ENCODE measurements at places on chromosomes 5 and 9. TPM values are rescaled to one million over a fixed set of nuclear protein-coding genes. Genes with fewer than 3 reads are reported as not detected.

DNA sequence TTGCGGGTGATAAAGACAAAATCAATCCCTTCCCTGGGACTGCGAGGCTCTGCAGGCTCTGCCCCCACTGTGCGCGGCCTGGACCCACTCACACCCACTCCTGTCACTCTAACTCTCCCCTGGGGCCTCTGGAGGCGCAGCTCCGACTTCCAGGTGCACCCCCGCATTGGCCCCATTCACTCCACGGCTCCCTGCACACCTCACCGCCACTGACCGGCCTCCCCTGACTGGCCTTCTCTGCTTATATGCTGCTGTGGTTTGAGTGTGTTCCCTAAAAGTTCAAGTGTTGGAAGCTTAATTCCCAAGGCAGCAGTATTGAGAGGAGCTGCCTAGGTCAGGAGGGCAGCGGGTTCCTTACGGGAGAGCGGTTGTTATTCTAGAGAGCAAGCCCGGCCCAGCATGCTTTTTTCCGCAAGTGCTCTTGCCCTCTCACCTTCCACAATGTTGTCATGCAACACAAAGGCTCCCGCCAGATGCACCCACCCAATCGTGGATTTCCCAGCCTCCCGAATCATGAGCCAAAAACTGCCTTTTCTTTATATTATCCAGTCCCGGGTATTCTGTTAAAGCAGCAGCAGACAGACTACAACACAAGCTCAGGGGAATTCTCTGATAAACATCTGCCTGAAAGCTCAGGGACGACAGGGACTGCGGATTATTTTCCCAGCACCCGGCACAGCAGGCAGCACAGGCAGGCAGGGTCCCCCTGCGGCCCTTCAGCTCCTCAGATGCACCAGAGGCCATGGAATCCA is 73.5 kb upstream of the LRRTM2 start:
- no peak for ATAC-seq
- no peak overlapping the region for H3K4me3 ChIP-seq
- no peaks in the 10 kb centered on the region for H3K27me3 ChIP-seq

- H3K4me3 ChIP-seq: peak within 1 kb of the TSS; percentile 90
- peak within 1 kb of the TSS; percentile 91 for H3K27ac ChIP-seq
- H3K36me3 ChIP-seq: no peaks in the 10 kb centered on the region
- peaks cover 40% of the 10 kb centered on the region for H3K4me1 ChIP-seq
Observed at GRCh38 chr5:139648205-139649081, at the start of gene CXXC5. Gene CXXC5 (plus strand): TSS chr5:139648349. CDS start chr5:139680524, 32,175 bp downstream.

DNA sequence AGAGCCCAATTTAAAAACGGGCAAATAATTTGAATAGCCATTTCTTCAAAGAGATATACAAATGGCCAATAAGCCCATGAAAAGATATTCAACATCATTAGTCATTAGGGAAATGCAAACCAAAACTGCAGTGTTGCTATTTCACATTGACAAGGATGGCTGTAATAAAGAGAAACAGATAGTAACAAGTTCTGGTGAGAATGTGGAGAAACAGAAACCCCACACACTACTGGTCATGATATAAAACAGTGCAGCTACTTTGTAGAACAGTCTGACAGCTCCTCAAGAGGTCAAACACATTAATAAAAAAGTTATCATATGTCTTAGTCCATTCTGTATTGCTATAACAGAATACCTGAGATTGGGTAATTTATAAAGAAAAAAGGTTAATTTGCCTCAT is 237.0 kb upstream of the GRAMD2B start:
- no peak overlapping the region for H3K4me3 ChIP-seq
- H3K4me1 ChIP-seq: no peaks in the 10 kb centered on the region
- no peak for ATAC-seq
- no peaks in the 10 kb centered on the region for H3K36me3 ChIP-seq
- H3K27me3 ChIP-seq: no peaks in the 10 kb centered on the region
- H3K27ac ChIP-seq: no peak overlapping the region

- no peaks in the 10 kb centered on the region for H3K27me3 ChIP-seq
- H3K4me1 ChIP-seq: no peaks in the 10 kb centered on the region
- H3K4me3 ChIP-seq: no peak overlapping the region
- no peaks in the 10 kb centered on the region for H3K36me3 ChIP-seq
Observed at GRCh38 chr9:8869812-8870211, 1070.2 kb upstream of the DMAC1 start.

Gene DUSP1
- total RNA-seq: 662 TPM

Gene ADAMTS12
- total RNA-seq: 4.7 TPM

Gene LRRC26
- total RNA-seq: 7.7 TPM

GRCh38 chr5:58451732-58452565 is 7.9 kb downstream of the PLK2 start:
- H3K4me1 ChIP-seq: no peaks in the 10 kb centered on the region
- no peak for ATAC-seq
- no peaks in the 10 kb centered on the region for H3K27me3 ChIP-seq
- H3K36me3 ChIP-seq: no peaks in the 10 kb centered on the region
- no peak overlapping the region for H3K27ac ChIP-seq

Gene PLEKHG4B
- 0.66 TPM for total RNA-seq

Gene HTR4
- 1.0 TPM for total RNA-seq
